HTR-8/SVneo (cell line): ENCODE measurements at places on chromosomes 13 and 19.

- DNase-seq = no peak
Observed at GRCh38 chr13:79869326-79869725, 388.4 kb downstream of the NDFIP2 start.

DNA sequence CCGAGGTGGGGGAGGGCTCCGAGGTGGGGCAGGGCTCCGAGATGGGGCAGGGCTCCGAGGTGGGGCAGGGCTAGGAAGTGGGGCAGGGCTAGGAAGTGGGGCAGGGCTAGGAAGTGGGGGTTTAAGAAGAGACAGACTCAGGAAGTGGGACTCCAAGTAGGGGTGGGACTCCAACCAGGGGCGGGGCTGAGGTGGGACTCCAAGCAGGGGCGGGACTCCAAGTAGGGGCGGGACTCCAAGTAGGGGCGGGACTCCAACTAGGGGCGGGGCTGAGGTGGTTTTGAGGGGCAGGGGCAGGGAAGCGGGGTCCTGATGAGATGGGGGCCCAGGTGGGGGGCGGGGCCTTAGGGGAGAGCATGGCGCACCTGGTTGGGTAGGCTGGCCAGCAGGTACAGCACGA lies 13.6 kb downstream of the CFD start:
- no peak for DNase-seq

DNA sequence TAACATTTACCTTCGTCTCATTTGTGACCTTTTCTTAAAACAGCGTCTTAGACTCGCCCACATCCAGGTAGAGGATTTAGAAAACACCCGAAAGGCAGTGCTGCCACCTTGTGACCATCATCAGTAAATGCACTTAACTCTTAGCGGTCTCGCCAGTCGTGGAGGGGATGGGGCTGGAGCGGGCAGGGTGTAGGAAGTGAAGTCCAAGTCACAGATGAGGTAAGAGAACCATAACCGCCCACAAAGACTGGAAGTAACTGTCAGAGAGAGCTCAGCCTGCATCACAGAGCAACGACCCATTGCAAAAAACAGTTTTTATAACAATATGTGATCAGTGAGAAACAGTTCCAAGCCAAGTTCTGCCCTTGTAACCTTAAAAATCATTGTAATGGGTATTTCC lies 10.7 kb upstream of the CEACAM3 start:
- DNase-seq = peak; percentile 76

DNA sequence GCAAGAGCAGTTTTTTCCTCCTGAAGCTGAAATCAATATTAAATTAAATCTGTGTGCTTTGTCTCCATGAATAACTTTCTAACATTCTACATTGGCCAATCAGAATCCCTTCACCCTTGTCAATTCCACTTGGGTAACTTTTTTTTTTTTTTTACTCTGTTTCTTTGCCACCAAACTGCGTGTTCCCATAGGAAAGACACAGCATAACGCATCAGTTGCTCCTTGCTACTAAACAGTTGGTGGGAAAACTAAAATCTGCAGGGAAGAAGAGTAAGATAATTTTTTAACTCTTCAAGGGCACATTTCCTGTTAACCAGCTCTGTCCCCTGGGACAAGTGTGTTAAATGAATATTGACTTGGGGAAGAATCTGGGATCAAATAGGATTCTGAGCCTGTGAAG lies 113.3 kb upstream of the SERP2 start:
- DNase-seq = no peak

DNA sequence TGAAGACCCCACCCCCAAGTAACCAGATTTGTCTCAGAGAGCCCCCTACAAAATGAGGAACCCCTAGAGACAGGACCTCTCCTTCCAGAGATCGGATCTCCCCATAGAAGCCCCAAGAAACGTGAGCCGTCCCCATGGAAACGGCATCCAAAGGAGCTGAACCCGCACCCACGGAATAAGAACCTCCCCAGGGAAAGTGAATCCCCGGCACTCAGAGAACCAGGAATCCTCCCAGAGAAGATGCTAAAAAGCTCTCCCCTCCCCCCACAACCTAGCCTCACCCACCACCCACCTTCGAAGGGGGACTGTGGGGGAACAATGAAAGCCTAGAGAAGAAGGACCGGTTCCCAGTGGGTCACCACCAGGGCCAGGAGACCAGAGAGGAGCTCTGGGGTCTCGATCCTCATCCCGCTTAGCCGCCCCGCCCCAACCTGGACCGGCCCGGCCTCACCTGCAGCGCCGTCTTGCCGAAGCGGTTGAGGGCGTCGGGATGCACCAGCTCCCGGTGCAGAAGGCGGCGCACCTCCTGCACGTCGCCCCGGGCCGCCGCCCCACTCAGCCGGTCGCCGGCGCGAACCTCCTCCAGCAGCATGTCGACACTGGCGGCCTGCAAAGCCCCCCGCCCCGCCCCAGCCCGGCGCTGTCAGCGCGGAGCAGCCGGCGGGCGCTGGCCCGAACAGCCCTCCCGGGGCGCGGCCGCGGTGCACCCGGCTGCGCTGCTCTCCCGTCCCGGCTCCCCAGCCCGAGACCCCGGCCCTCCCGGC lies 535 bp downstream of the CDKN2D start:
- DNase-seq = no peak

DNA sequence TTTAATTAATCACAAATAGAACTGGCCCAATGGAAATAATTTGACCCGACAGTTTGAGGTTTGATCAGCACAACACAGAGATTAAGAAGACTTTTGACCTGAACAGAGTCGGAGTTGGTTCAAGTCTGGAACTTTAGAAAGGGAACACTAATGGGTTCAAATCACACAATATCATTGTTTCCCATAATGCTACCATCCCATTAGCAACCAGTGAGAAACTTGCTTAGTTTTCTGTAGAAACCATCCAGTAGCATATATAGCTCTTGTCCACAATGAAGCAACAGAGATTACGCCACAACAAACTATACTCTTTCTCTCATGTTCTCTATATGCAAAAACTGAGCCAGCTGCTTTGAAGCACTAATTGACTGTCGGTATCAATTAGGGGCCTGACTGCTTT lies 376.9 kb upstream of the SPRY2 start:
- DNase-seq = no peak

- DNase-seq = no peak
Observed at GRCh38 chr13:43329702-43330101, 306.3 kb downstream of the DNAJC15 start.

DNA sequence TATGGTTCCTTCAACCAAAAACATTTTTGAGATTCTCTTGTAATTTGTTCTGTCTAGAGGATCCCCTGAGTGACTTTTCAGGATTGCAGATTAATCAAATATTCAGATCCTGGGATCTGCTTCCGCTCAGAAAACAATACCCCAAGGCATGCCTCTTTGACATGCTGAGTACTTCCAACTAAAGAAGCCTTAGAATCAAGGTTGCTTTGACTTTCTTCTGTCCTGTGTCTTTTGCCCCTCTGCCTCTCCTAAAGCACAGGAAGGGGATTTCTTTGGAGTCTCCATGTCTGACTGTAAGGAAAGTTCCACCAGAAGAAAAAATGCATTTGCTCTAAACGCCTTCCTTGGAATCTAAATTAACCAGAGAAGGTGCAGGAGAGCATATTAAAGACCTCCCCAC lies 431.5 kb downstream of the FGF14 start:
- no peak for DNase-seq

- no peak for DNase-seq
Observed at GRCh38 chr13:113734099-113734825, 24.8 kb upstream of the TMEM255B start.

DNA sequence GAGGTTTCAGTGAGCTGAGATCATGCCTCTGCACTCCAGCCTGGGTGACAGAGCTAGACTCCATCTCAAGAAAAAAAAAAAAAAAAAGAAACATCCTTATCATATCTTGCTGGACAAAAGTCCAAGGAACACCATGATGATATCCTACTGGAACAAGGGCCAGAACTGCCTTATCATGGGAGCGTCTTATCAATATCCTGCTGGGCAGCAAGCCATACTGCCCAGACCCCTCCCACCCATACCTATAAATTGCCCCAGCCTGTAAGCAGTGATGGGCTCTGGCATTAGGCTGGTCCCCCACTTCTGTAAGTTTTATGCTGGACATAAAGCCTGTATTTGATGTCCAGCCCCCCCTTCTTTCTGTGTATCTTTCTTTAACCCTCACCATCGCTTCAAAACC lies 14.7 kb upstream of the FBXO27 start:
- no peak for DNase-seq

GRCh38 chr13:20408181-20408580 lies 117.5 kb downstream of the CRYL1 start:
- DNase-seq = no peak

DNA sequence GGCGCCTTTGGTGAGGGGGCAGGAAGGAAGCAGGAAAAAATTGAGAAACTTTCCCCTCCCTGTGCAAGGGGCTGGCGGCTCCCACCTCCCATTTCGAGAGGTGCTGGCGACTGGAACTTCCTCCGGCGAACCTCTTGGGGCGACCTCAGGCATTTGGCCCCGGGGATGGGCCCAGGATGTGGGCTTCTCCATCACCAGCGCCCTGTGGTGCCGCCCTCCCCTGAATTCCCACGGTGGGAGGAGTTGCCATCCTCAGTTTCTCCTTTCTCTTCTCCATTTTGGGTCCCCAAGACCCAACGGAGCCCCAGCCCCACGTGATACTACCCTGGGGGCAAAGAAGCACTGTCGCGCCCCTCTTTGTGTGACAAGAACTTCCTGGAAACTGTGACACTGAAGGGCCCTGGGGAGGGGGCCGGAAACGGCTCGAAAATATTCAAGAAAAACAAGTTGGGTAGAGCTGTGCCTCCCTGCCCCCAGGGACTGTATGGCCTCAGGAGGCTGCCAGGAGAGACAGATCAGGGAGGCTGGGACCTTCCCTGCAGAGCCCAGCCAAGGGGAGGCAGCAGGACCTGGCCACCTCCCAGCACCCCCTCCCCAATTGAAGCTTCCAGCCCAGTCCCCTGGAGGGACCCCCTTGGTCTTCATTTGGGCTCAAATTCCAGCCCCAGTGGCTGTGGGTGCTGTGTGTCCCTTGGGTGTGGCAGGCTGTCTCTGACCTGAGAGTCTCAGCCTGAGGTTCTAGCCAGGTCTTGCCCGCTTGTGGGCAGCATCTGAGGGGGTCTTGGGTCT lies 16.2 kb upstream of the AP1M2 start:
- DNase-seq = no peak

DNA sequence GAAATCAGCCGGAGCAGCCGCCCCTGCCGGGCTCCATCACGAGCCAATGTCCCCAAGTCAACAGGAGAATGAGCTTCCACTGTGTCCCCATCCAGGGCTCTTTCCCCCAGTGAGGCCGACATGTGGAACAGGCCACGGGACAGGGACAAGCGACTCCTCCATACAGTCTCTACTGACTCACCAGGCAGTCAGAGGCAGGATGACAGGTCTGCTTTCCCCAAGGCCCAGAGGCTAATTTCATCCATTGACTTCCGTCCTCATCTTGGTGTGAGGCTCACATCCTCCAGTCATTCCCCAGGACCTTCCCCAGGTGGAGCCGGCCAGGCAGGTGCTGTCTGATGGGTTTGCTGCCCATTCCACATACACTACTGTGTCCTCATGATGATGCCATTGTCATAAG lies 3.5 kb downstream of the CEACAM6 start:
- no peak for DNase-seq

- DNase-seq = no peak
Observed at GRCh38 chr19:32352241-32352630, 6.8 kb downstream of the ZNF507 start.

DNA sequence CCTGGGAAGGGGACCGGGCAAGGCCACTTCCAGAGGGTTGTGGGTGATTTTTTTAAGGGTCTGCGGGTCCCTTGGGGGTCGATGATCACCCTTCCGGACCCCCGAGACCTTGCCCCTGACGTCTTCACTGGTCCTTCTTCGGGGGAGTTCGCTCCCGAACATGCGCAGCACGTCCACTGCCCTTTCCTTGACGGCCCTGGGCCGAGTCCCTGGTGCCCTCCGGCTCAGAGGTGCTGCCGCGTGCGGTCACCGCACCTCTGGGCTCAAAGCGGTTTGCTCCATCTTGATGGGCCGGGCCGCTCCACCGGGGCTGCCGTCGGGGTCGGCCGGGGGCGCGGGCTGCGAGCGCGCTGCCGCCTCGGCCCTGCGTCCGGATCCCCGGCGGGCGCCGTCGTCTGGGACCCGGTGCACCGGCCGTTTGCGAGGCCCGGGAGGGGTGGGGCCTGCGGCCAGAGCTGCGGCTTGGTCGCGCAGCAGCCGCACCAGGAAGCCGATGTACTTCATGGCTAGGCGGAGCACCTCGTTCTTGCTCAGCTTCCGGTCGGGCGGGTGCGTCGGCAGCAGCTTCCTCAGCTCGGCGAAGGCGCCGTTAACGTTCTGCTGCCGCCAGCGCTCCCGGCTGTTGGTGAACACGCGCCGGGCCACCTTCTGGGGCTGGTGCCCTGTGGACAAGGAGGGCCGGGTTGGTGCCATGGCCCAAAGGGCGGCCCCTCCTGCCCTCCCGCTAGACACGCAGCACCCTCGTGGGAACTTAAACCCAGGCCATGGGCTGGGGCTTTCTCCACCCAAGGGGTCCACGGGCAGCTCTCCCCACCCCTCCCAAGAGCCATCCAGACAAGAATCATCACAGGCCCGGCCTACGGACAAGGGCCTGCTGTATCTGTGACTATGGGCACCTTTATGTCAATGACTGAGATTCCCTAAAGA lies 3.3 kb downstream of the LYL1 start:
- no peak for DNase-seq

DNA sequence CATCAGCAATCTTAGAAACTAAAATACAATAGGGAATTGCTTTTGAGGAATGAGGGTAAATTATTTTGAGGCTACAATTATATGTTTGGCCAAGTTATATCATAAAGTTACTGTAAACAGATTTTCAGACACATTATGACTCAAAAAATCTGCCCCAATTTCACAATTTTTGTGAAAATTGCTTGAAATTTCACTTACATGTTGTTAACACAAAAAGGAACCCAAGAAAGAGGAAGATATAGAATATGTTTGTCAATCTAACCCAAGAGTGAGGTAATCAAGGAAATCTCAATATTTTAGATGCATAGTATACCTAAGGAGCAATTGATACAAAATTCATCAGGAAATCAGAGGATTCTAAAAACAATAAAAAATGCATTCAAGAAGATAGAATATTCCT lies 73.9 kb upstream of the FNDC3A start:
- DNase-seq = no peak

DNA sequence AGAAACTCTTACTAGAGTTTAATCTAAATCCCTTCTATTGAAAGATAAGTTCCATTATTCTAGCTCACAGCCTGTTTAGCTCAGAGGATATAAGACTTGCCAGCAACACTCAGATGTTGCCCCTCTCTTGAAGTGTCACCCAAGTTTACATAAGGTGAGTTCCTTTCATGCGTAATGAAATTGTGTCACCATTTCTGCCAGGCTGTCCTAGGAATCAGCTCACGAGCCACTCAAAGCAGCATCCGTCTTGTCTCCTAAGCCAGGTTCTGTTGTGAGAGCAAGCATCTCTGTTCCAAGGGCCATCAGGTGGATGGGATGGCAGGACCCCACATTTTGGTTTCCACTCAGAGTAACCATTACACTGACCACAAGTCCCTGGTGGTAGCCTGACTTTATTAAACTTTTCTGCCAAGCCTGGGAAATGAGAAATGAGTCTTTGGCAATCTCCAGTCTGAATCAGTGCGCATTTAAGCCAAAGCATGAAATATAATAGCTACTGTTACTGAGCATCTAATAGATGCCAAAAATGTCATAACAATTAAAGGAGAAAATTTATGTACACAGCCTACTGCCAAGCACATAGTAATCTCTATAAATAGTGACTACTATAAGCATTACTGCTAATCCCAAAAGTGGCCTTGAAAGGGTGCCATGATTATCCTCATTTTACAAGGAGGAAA lies 179.6 kb upstream of the MIR17HG start:
- no peak for DNase-seq
